Activated T-helper 2 cell treated with anti-CD3 and anti-CD28 coated beads, Interferon-gamma antibody, Interleukin-2, Interleukin-4, amounts not matched to agents 10 μg/mL and 5 μg/mL and 100 μg/mL, durations not matched to agents 14 hours and 24 hours and 36 hours (primary cell): ENCODE measurements at places on chromosomes 2 and 18. TPM values are rescaled to one million over a fixed set of nuclear protein-coding genes. Genes with fewer than 3 reads are reported as not detected.

The EMILIN2 gene
- 53.4 and 53.5 TPM in 2 replicates for total RNA-seq

The MRO gene
- not detected in 2 replicates for total RNA-seq

The UNC80 gene
- not detected in 2 replicates for total RNA-seq

The GALNT14 gene
- 0.50 and 0.90 TPM in 2 replicates for total RNA-seq

The NEU4 gene
- 3.2 and 3.9 TPM in 2 replicates for total RNA-seq

The NHEJ1 gene
- 15.9 and 22.9 TPM in 2 replicates for total RNA-seq

The RNF144A gene
- 19.9 and 20.0 TPM in 2 replicates for total RNA-seq

The FEV gene
- total RNA-seq: not detected in 2 replicates

The NOSTRIN gene
- not detected in 2 replicates for total RNA-seq

The ALLC gene
- total RNA-seq: not detected in 2 replicates

The PRKAG3 gene
- not detected in 2 replicates for total RNA-seq

The M1AP gene
- not detected in 2 replicates for total RNA-seq

The IGFBP2 gene
- 30.1 and 32.5 TPM in 2 replicates for total RNA-seq

The LYPD6B gene
- total RNA-seq: not detected in 2 replicates

The DRC1 gene
- total RNA-seq: not detected in 2 replicates

The PPP1CB gene
- total RNA-seq: 253 and 272 TPM in 2 replicates

The OR6B2 gene
- total RNA-seq: not detected in 2 replicates

The MPP4 gene
- total RNA-seq: not detected in 2 replicates

The CHST10 gene
- 6.8 and 10.5 TPM in 2 replicates for total RNA-seq

The INHA gene
- total RNA-seq: not detected in 2 replicates

The SCN9A gene
- 0.16 TPM in 1 of 2 replicates, not detected in the other for total RNA-seq

The MAP3K19 gene
- not detected in 2 replicates for total RNA-seq

The PIEZO2 gene
- total RNA-seq: not detected in 2 replicates

The GREB1 gene
- 0.23 and 0.25 TPM in 2 replicates for total RNA-seq

The GLI2 gene
- 0.07 TPM in 1 of 2 replicates, not detected in the other for total RNA-seq

The GAREM1 gene
- not detected in 2 replicates for total RNA-seq

The TPRKB gene
- 31.9 and 36.0 TPM in 2 replicates for total RNA-seq

The TBR1 gene
- 0.02 TPM in 1 of 2 replicates, not detected in the other for total RNA-seq

The ALPI gene
- not detected in 2 replicates for total RNA-seq

The ANKRD30BL gene
- not detected in 2 replicates for total RNA-seq

The EVX2 gene
- not detected in 2 replicates for total RNA-seq

The KANSL3 gene
- 45.8 and 48.3 TPM in 2 replicates for total RNA-seq

The SESTD1 gene
- total RNA-seq: 9.8 and 14.3 TPM in 2 replicates

The FAM161A gene
- total RNA-seq: 5.0 and 5.5 TPM in 2 replicates

The D2HGDH gene
- total RNA-seq: 36.5 and 39.9 TPM in 2 replicates

The C2orf15 gene
- 0.16 TPM in 1 of 2 replicates, not detected in the other for total RNA-seq

The CYS1 gene
- total RNA-seq: 0.78 and 0.89 TPM in 2 replicates
